ENCODE measurements at places on chromosomes 4 and X.
A peak's percentile ranks its signal among the peaks of the same experiment; 100 is the strongest.

DNA sequence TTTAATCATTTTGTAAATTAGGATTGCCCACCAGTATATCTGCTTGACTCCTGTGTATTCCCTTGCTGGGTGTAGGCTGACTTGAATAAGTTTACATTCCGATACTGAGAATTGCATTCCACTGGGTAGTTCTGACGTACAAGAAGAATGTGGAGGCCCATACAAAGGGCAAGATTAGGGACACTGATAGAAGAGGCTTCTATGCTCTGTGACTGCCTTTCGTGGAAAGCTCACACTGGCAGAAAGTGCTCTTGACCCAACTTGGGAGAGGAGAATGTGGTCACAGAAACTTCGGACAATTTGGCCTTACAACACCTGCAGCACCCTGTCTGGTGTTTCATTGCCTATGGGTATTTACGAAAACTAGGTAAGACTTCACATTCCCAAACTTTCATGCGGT lies 126.3 kb downstream of the RAPGEF2 start:
- no peak for DNase-seq

DNA sequence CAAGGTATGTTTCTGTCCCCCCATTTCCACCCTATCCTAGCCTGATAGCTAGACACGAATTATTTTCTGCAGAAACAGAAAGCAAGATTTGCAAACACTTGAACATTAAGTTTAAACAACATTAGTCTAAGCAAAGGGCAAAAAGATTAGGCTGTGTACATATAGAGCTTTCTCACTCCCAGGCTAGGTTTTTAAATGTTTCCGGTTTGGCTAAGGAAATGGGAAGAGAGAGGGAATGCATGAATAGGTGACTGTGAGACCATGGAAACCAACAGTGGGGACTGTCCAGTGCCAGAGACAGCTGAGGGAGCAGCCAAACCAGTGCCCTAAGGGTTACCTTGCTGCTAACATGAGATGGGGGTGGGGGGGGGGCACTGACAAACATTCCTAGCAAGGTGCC lies 242.7 kb downstream of the SCFD2 start:
- DNase-seq: no peak

- no peak for DNase-seq
Observed at GRCh38 chrX:12145402-12145801, 7.1 kb downstream of the FRMPD4 start.

DNA sequence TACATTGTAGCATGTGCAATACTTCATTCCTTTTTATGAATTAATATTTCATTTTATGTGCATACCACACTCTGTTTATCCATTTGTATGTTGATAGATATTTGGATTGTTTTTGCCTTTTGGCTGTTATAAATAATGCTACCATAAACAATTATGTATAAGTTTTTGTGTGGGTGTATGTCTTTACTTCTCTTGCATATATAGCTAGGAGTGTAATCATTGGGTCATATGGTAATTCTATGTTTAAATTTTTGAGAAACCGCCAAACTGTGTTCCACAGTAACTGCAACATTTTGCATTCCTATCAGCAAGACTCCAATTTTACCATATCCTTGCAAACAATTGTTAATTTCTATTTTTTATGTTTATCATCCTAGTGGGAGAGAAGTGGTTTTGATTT lies 3.1 kb upstream of the TCEAL5 start:
- no peak for DNase-seq

- DNase-seq: no peak
Observed at GRCh38 chr4:105113800-105114199, 32.9 kb upstream of the TET2 start.

DNA sequence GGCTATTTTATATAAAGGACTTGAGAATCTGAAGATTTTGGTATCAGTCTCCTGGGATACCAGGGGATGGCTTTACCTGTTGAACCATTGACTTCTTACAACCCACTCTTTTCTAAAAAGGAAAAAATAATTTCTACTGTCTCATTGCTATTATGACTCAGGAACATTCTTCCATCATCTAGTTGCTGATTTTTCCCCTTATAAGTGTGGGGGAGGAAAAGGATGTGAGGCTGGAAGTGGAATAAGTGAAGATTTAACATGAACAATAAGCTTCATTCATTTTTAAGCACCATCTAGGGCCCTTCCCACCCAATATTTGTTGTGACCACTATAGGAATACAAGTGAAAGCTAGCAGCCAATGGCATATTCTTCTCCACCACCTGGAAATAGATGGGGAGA lies 10.6 kb upstream of the MND1 start:
- DNase-seq: no peak

DNA sequence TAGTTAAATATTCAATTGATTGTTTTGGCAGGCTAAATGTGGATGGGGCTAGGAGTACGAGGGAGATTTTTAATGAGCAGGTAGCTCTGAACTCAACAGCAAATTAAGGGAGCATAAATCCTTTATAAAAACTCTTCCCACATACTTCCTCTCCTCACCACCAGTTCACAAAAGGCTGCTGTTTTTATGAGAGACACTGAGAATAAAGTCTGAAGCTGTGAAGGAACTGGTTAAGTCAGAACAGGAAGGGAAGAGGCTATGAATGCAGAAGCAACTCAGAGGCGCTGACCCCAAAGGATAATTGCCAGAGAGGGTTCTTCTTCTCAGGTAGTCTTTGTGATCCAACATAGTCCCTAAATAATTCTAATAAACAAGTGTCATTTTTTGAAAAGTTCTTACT lies 406.1 kb downstream of the GPM6A start:
- no peak for DNase-seq

DNA sequence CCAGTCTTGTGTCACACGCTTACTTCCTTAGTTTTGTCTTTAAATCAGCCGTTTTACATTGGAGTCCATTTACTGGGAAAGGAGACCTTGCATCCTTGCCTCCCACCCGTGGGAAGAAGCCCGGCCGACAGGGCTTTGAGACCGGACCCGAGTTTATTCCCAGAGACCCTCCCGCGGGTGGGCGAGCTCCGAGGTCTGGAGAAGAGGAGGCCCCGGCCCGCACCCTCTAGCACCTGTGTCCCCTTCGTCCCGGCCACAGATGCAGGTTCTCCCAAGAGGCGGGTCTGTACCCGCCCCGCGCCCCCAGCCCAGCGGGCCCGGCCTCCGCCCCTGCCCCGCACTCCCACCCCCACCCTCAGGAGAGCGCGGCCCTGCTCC lies 3.8 kb upstream of the SLC26A1 start:
- no peak for DNase-seq

DNA sequence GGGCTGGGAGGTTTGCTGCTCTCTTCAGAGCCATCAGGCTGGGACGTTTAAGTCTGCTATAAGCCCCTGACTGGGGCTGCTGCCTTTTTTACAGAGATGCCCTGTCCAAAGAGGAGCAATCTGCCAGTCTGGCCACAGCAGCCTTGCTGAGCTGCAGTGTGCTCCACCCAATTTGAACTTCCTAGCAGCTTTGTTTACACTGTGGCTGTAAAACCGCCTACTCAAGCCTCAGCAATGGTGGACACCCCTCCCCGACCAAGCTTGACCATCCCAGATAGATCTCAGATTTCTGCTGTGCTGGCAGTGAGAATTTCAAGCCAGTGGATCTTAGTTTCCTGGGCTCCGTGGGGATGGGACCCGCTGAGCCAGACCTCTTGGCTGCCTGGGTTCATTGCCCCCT lies 40.7 kb downstream of the SPATA18 start:
- no peak for DNase-seq

DNA sequence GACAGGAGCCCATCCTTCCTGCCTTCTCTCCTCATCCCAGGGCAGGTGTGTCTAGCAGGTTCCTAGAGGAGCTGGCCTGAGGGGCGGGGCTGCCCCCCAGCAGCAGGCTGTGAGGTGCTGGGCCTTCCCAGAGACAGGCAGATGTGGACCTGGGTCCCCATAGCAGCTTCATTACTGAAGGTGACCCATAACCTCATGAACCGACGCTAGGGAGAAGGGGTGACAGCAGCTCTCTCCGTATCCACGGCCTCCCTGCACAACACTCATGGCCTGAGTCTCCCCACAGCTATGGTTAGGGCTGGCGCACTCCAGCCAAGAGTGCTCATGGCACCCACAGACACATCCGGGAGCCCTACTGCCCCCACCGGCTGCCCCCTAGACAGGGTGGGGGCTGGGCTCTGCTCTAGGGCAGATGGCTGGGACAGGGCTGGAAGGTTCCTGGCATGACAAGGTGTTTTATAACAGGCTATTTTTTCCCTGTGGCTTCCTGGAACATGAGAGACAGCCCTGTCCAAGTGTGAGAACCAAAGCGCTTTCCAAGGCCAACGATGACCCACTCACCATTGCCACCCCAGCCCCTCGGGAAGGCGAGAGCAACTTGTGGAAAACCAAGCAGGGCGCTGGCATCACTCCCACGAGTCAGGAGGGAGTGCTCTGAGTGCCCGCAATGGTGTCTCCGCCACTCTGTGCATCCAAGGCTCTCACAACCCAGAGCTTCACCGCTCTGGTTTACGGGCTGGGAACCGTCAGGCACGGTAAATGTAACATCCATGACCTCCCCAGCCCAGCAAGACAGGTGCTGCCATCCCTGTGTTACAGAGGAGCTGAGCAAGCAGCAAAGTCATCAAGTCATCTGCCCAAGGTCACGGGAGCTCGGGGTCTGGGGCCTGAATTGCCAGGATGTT lies 59.8 kb downstream of the ACOX3 start:
- DNase-seq: no peak

- DNase-seq: no peak
Observed at GRCh38 chrX:118392716-118393115, 46.8 kb downstream of the WDR44 start.

GRCh38 chr4:19786616-19787015 lies 465.1 kb upstream of the SLIT2 start:
- no peak for DNase-seq

DNA sequence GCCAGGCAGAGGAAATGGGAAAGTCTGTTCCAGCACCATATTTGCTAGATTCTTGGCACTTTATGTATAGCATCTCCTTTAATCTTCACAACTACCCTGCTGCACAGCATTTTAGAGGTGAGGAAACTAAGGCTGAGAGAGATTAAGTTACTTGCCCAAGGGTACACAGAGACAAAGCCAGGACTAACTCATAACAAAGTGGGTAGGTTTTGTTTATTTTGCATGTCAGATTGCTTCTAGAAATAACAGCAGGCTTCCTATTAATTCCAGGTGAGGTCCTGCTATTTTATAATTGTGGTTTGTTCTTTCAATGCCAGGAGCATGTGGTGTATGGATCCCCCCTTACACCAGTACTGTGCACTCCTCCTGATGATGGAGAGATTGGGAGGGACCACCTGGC lies 15.0 kb downstream of the TCEANC start:
- no peak for DNase-seq

DNA sequence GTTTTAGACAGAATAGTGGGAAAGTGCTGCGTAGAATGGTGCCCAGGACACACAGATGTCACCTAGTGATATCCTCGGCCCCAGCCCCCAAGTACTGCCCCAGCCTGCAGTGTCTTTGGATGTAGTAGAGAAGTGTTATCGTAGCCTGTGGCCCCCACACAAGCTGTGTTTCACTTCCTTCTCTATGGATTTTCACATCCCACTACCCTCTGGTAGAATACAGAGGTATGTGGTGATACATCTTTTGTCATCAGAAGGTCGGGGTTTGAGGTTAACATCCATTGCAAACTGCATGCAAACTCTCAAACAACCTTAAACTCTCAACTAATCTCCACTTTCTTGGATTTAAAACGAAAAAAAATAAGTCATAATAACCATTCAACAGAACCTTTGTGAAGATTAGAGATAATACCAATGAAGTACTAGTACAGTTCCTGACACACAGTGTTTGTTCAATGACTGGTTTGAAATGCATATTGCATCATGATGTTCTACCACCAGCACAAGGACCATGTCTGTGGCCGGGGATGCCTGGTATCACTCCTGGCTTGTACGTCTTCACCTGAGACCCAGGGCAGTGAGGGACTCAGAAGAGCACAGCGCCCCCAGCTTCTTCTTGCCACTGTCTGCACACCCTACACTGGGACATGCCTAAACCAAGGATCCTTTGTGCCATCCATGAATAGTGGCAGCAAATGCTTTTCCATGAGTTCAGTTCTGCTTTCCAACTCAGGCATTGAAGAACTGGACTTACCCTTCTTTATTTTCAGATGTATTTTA lies 267.3 kb downstream of the DCTD start:
- DNase-seq: no peak

DNA sequence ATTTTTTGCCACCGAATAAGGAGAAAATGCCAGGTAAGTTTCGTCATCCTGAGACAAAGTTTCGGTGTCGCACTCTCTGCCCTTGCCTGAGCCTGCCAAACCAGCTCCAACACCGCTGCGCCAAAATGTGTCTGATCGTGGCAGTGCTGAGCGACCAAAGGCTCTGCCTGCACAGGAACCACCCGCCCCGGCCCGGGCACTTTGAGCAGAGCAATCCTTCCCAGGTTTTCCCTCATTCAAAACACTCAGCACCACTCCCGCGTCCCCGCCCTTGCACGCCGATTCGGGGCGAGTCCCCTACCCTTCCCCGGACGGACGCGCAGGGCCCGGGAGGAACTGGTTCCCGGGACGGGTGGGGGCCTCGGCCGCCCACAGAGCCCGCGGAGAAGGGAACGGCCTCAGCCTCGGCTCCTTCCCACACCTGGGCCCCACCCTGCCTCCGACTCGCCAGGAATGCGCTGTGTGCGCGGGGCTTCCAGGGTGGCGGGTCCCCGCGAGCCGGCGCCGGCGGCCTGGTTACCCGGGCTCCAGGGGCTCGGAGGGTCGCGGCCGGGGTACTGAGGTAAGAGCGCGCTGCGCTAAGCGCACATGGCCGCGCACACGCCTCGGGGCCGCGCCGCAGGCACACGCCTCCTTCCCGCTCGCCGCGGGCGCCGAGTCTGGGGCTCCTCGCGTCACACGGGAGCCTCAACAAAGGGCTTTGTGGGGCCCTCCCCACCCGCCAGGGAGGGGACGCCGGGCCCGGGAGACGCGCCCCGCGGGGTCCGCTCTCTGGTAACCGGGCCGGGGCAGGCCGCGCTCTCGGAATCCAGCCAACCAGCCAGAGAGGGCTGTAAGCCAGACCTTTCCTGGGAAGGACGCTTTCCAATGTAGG lies at the start of gene C4orf36:
C4orf36 (minus strand) TSS at position 661 of the 874 bp plus-strand sequence. CDS start 902 bp downstream, outside the sequence.
- DNase-seq: no peak

GRCh38 chr4:159483782-159484741 lies 381.2 kb downstream of the RAPGEF2 start:
- DNase-seq: no peak

GRCh38 chr4:142373610-142374009 lies 472.5 kb downstream of the INPP4B start:
- no peak for DNase-seq

DNA sequence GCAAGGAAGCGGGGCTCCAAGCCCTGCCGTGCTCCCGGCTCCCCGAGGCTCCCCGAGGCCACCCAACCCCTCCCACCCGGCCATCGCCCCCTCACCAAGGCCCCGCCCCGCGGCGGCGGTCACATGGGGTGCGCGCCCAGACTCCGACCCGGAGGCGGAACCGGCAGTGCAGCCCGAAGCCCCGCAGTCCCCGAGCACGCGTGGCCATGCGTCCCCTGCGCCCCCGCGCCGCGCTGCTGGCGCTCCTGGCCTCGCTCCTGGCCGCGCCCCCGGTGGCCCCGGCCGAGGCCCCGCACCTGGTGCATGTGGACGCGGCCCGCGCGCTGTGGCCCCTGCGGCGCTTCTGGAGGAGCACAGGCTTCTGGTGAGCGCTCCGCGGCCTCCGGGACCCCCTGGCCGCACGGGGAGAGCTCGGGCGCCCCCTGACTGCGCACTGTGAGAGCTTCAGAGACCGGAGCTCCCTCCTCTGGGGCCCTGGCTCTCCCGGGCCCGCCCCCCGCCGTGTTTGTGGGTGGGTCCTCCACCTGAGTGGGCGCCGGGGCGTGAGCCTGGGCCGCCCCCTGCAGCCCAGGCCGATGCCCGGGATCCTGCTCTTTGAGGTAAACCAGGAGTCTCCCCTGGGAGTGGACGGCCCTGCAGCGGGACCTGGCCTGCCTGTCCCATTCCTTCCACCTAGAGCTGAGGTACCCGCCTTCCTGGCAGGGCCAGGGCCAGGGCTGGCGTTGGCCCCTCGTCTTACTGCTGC lies at the start of gene IDUA:
IDUA (plus strand) TSS at position 166 of the 745 bp plus-strand sequence; CDS start at position 207, 41 bp downstream.
- DNase-seq: peak; percentile 62

Measured in hematopoietic multipotent progenitor cell treated with erythropoietin and hydrocortisone succinate and interleukin-3 and kit ligand, for 15 days (in vitro differentiated cells).